ENCODE measurements at places on chromosomes 5 and 9.
A peak's percentile ranks its signal among the peaks of the same experiment; 100 is the strongest.

DNA sequence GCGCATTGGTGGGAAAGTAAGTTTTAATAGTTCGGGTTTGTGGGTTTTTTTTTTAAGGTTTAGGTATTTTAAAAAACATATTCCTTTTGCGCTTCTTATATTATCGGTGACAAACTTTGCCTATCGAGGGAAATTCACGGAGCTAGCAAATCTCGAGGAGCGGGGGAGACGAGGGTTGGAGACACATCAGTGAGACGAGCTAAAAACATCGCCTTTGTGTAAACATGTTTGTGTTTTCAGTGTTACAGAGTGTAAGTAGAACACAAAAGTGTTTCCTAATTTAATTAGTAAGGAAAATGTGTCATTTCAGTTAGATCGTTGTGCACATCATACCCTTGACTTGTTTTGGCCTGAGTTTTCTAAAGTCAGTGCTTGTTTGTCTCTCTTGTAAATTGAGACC is 945 bp downstream of the BTF3 start:
- peak overlapping the region; percentile 95 for H3K4me3 ChIP-seq
- peak overlapping the region; percentile 98 for H3K27ac ChIP-seq
- no peak for DNase-seq
- peaks cover 58% of the 10 kb centered on the region for H3K36me3 ChIP-seq
- H3K27me3 ChIP-seq: peaks cover 2% of the 10 kb centered on the region

GRCh38 chr9:4417578-4418325 is 72.5 kb upstream of the SLC1A1 start:
- DNase-seq: no peak
- no peak overlapping the region for H3K27ac ChIP-seq
- no peaks in the 10 kb centered on the region for H3K36me3 ChIP-seq

DNA sequence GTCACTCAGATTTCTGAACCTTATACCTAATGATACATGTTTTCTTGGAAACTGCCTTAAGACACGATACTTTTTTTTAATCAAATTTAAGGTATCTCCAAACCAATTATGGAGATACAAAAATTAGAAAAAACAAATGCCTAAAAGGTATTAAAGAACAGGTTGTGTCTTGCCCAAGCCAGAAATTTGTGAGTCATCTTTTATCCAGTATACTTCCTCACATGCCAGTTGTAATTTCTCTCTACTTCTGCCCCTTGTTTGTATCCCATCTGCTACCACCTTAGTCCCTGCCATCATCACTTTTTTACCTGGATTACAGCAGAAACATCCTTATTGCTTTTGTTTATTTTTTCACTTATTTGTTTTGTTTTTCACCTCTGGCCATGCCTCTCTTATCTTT is 571.2 kb upstream of the DAB2 start:
- no peak overlapping the region for H3K27ac ChIP-seq
- H3K27me3 ChIP-seq: peaks cover 13% of the 10 kb centered on the region
- no peaks in the 10 kb centered on the region for H3K36me3 ChIP-seq
- no peaks in the 10 kb centered on the region for H3K4me1 ChIP-seq

GRCh38 chr5:130815246-130815645 is 349.8 kb downstream of the HINT1 start:
- H3K4me3 ChIP-seq: no peak overlapping the region
- no peak overlapping the region for H3K27ac ChIP-seq
- H3K27me3 ChIP-seq: peaks cover 2% of the 10 kb centered on the region
- no peaks in the 10 kb centered on the region for H3K36me3 ChIP-seq

GRCh38 chr5:158074992-158075769 is 216.2 kb upstream of the CLINT1 start:
- H3K27me3 ChIP-seq: peaks cover 6% of the 10 kb centered on the region
- no peak overlapping the region for H3K27ac ChIP-seq

GRCh38 chr5:143938230-143938629 is 126.3 kb downstream of the HMHB1 start:
- no peak for DNase-seq
- no peaks in the 10 kb centered on the region for H3K36me3 ChIP-seq
- H3K27ac ChIP-seq: no peak overlapping the region
- H3K4me1 ChIP-seq: no peaks in the 10 kb centered on the region
- no peak overlapping the region for H3K4me3 ChIP-seq
- peaks cover 4% of the 10 kb centered on the region for H3K27me3 ChIP-seq

GRCh38 chr9:112728401-112728800 is 10.5 kb upstream of the INIP start:
- peaks cover 3% of the 10 kb centered on the region for H3K4me1 ChIP-seq
- no peaks in the 10 kb centered on the region for H3K27me3 ChIP-seq
- H3K27ac ChIP-seq: no peak overlapping the region
- no peak overlapping the region for H3K4me3 ChIP-seq
- no peaks in the 10 kb centered on the region for H3K36me3 ChIP-seq

- H3K4me1 ChIP-seq: peaks cover 8% of the 10 kb centered on the region
- peaks cover 2% of the 10 kb centered on the region for H3K36me3 ChIP-seq
- DNase-seq: no peak
- H3K27me3 ChIP-seq: no peaks in the 10 kb centered on the region
These were observed 20.2 kb downstream of the HAVCR1 start for GRCh38 chr5:157038568-157039187.

DNA sequence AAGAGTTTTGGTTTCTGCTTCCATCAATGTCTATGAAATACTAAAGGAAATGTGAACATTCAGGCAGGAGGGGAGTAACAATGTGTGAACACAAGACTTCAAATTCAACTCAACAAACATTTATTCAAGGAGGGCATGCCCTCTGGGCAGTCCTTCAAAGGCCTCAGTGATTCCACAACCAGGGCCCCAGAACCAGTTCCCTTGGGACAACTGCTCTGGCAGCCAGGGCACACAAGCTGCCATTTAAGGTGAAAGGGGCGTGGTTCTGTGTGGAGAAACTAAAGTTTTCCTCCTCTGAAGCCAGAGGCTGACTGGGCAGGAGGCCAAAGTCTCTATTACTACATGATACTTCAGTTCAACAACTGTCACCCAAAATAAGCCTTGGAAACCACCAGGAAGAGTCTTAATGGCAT is 3.2 kb downstream of the RBM18 start:
- no peak for DNase-seq
- H3K27me3 ChIP-seq: no peaks in the 10 kb centered on the region
- peaks cover 47% of the 10 kb centered on the region for H3K4me1 ChIP-seq
- no peak overlapping the region for H3K4me3 ChIP-seq

- H3K4me3 ChIP-seq: no peak overlapping the region
- H3K27ac ChIP-seq: no peak overlapping the region
- no peaks in the 10 kb centered on the region for H3K36me3 ChIP-seq
- no peaks in the 10 kb centered on the region for H3K27me3 ChIP-seq
- peaks cover 11% of the 10 kb centered on the region for H3K4me1 ChIP-seq
These were observed 44.5 kb upstream of the ANGPTL2 start for GRCh38 chr9:127166651-127167524.

- DNase-seq: no peak
- H3K4me3 ChIP-seq: no peak overlapping the region
- H3K27ac ChIP-seq: no peak overlapping the region
- no peaks in the 10 kb centered on the region for H3K36me3 ChIP-seq
- H3K4me1 ChIP-seq: peaks cover 43% of the 10 kb centered on the region
These were observed 33.7 kb upstream of the ADRB2 start for GRCh38 chr5:148792744-148793143.

DNA sequence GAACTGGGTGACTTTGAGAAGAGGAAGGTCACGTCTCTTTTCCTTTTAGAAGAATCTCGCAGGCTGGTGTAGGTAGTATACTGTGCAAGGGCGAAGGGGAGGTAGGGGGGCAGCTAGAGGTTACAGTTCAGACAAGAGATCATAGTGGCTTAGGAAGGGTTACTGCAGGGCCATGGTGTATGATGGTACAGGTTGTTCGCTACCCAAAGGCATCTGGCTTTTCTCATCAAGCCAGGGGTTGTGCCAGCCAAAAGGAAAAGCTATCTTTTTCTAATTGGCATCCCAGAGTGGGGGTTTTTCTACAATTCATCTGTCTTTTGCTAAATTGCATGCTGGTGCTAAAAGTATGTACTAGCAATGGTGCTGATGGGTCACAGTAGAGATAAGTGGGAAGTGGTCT is 22.8 kb downstream of the MAMDC2 start:
- peaks cover 11% of the 10 kb centered on the region for H3K27me3 ChIP-seq
- no peak overlapping the region for H3K27ac ChIP-seq
- H3K36me3 ChIP-seq: no peaks in the 10 kb centered on the region
- DNase-seq: no peak
- no peak overlapping the region for H3K4me3 ChIP-seq
- no peaks in the 10 kb centered on the region for H3K4me1 ChIP-seq

DNA sequence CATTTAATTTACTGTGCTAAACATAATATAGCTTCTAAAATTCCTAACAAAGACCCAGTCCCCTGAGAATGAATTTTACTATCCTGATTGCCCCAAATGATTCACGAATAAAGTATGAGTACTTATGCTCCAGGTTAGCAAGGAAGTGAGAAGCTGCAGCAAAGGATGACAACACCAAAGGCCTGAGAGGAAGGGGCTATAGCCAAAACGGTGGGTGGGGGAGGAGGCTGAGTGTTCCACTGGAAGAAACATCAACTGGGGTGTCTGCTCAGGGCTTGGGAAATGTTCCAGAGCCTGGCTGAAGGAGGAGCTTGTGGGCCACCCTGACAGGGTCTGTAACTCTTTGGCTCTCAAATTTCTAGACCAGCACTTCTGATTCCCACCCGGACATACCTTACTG is 157.3 kb downstream of the ADAMTS12 start:
- no peak overlapping the region for H3K27ac ChIP-seq
- no peak overlapping the region for H3K4me3 ChIP-seq
- no peaks in the 10 kb centered on the region for H3K36me3 ChIP-seq
- H3K4me1 ChIP-seq: no peaks in the 10 kb centered on the region

GRCh38 chr5:74327339-74327685 is 313.2 kb downstream of the ENC1 start:
- peaks cover 24% of the 10 kb centered on the region for H3K4me1 ChIP-seq
- H3K36me3 ChIP-seq: no peaks in the 10 kb centered on the region
- peak overlapping the region; percentile 6 for H3K4me3 ChIP-seq
- no peak for DNase-seq

DNA sequence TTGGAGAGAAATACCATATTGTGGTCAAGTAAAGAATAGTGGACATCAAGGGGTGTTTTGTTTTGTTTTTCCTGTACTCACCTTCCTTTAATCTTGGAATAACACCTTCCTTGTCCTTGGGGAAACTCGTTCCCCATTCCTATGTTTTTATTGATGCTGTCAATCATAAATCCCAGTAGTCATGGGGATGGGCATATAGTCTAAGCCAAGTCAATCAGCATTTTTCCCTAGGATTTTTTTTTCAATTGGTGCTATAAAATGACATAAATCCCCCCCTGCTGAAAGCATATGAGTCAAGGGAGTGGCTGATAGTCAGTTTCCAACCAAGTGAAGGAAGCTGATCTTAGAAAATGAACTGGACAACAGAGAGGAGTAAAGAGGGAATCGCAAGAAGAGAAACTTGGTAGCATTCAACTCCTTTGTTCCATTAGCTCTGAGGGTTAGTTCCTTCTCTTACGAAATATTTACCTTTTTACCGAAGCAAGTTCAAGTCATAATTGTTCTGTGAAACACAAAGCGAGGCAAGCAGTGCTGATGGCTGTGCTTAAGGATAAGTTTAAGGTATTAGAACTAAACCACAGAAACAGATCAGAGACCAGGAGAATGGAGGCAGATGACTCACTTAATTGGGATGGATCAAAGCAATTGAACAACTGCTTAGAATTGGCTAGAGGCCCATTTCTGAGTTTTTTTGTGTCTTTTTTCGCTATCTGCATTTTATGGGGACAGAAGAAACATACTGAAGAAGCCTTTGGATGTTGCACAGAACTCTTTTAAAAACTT is 218.6 kb downstream of the SEMA6A start:
- DNase-seq: no peak
- H3K36me3 ChIP-seq: peaks cover 28% of the 10 kb centered on the region
- no peak overlapping the region for H3K27ac ChIP-seq
- H3K27me3 ChIP-seq: no peaks in the 10 kb centered on the region
- H3K4me1 ChIP-seq: peaks cover 2% of the 10 kb centered on the region

GRCh38 chr9:79104951-79105350 is 466.8 kb upstream of the TLE4 start:
- H3K4me3 ChIP-seq: no peak overlapping the region
- no peaks in the 10 kb centered on the region for H3K27me3 ChIP-seq
- H3K27ac ChIP-seq: no peak overlapping the region
- no peak for DNase-seq
- H3K36me3 ChIP-seq: no peaks in the 10 kb centered on the region

GRCh38 chr5:124074500-124074899 is 562.5 kb downstream of the CSNK1G3 start:
- DNase-seq: no peak
- no peaks in the 10 kb centered on the region for H3K27me3 ChIP-seq
- H3K27ac ChIP-seq: no peak overlapping the region
- H3K4me1 ChIP-seq: no peaks in the 10 kb centered on the region
- no peak overlapping the region for H3K4me3 ChIP-seq
- no peaks in the 10 kb centered on the region for H3K36me3 ChIP-seq

- no peaks in the 10 kb centered on the region for H3K36me3 ChIP-seq
- no peaks in the 10 kb centered on the region for H3K27me3 ChIP-seq
- H3K27ac ChIP-seq: no peak overlapping the region
- H3K4me1 ChIP-seq: no peaks in the 10 kb centered on the region
- no peak overlapping the region for H3K4me3 ChIP-seq
These were observed 284.5 kb downstream of the MAT2B start for GRCh38 chr5:163789870-163790269.

DNA sequence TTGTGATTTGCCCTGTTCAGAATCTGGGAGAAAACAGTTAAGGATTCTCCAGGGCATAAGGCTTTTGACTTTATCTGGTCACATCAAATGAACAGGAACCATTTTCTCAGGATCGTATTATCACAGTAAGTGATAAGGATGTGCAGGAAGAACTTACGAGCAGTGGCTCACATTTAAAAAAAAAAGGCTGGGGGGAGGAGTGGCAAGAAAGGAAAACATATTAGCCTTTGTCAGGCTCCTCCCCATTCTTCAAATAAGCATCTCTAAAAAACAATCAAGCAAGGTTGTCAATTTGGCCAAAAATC is 234.3 kb upstream of the TMEM161B start:
- DNase-seq: no peak
- peak overlapping the region; percentile 77 for H3K27ac ChIP-seq
- H3K4me1 ChIP-seq: peaks cover 18% of the 10 kb centered on the region
- H3K36me3 ChIP-seq: no peaks in the 10 kb centered on the region
- peak overlapping the region; percentile 83 for H3K4me3 ChIP-seq
- H3K27me3 ChIP-seq: peaks cover 10% of the 10 kb centered on the region

GRCh38 chr9:129669141-129669718 is 3.8 kb downstream of the PRRX2 start:
- no peak overlapping the region for H3K4me3 ChIP-seq
- peak; percentile 16 for DNase-seq
- peaks cover 7% of the 10 kb centered on the region for H3K4me1 ChIP-seq
- peaks cover 25% of the 10 kb centered on the region for H3K27me3 ChIP-seq
- H3K27ac ChIP-seq: no peak overlapping the region

Data from activated naive CD8-positive, alpha-beta T cell treated with anti-CD3 and anti-CD28 coated beads, Interleukin-2, amount 50 U/mL, for 24 hours (primary cell).